MG63 (cell line): ENCODE measurements at places on chromosomes 6 and 20.

GRCh38 chr6:117591405-117591804 lies 10.9 kb downstream of the GOPC start:
- DNase-seq: no peak

DNA sequence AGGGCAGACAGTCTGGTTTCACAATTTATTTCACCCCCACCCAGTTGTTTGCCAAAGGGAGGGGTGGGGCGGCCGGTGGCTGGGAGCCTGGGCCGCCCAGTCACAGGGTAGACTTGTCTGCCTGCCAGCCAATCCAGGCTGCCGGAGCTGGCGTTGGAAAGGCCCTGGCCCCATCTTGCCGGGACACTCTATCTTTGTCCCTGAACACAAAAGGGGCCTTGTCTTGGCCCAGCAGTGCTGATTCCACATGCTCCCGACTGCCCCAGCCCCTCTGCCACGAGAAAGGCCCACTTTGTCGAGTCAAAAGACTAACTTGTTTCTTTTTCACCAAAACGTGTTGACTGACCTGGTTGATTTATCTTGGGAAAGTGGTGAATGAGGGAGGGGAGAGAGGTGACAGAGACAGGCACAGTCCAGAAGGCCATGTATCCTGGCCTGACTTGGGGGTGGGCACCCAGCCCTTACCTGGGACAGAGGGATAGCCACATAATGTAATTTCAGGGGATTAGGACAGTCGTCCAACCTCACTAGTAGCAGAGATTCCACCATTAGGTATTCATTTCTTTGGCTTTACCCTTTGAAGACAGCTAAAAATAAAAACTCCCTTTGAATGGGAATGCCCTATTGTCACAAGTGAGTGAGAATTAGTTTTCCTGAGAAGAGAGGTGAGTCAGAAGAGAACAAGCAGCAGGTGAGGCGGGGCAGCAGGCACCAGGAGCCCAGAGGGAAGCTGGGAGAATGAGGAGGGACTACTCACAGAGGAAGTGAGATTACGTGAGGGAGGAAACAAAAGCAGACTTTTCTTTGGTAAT lies 67.0 kb upstream of the SIRPA start:
- DNase-seq: no peak

DNA sequence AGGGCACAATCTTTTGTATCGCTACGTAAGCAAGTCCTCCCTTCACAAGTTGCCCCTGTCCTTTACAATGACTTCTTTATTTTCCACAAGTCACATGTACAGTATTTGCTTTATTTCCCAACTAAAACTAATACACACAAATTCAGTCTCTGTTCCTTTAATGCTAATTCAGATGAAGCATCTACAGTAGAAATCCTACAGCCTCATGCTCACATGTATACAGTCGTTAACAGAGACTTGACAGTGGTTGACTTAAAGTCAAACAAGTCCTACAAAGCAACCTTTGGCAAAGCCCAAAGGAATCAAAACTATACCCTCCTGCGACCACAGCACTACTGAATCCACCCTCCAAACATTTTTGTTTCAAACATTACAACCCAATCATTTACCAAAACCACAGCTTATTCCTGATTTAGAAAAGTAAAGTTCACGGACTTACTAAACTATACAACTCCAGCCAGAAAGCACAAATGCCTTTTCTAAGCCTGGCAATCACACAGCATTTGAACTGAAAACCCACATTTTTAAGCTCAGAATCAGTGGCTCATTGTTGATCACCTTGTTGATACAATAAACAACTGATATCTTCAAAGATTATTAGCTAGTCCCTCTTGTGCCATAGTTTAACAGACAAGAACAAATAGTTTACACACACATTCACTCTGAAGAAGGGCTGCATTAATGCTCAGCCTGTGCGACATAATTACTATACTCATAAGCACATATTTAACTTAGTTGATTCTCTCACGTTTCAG lies 70.9 kb upstream of the NHSL1 start:
- no peak for DNase-seq

DNA sequence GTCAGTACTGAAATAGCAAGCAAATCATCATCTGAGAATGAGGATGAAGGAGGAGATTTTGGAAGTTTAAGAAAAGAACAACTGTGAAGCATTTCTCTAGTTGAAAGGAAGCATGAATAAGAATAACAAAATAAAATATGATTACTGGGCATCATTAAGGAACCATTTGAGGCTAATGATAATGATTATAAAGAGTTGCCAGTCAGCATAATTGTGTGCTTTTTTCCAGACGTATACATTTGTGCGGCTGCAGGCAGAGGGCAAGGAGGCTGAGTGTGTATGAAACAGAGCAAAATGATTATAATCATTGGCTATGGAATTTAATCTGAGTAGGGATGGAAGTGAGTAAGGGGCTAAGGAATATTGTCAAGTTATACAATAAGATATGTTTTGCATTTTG lies 218.7 kb upstream of the FUT9 start:
- DNase-seq: no peak

DNA sequence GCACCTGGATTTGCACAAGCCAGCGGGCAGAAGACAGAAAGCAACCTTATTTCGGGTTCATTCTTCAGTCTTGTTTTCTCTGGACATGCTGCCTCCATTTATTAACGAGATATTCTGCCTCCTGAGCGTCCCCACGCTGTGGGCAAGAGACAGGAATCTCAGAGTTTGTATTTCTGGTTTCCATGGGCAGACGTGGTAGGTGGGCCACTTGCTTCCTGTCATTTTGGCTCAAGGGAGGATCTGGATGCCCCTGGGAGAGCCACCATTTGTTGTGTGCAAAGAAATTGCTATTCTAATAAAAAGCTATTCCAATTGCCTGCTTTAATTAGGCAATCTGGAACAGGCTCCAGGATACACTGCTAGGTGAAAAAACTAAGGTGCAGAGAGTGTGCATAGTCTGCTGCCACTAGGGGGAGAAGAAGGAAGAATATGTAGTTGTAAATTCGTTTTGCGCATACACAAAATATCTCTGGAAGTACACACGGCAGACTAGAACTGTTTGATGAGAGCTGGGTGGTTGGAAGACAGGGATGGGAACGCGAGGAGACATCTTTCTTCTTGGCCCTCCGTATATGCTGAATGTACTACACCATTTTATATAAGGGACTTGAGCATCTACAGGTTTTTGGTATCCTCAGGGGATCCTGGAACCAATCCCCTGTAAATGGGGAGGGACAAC lies 30.1 kb upstream of the SLC16A10 start:
- DNase-seq: peak; percentile 5

DNA sequence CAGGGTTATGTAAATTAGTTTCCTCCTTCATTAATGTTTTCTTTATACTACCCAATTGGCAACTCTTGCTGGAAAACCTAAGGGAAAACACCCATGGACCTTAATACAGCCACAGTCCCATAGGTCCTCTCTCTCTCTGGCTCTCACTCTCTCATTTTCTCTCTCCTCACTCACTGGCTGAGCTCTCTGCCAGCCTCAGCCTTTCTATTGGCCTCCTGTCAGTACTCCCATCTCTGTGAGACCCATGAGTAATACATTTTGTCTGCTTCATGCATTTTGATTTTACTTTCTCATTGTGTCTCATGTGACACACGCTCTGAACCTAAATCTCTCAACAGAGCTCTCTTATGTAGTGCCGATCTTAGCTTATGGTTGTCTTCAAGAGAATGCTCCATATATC lies 907.5 kb downstream of the C6orf118 start:
- DNase-seq: no peak

DNA sequence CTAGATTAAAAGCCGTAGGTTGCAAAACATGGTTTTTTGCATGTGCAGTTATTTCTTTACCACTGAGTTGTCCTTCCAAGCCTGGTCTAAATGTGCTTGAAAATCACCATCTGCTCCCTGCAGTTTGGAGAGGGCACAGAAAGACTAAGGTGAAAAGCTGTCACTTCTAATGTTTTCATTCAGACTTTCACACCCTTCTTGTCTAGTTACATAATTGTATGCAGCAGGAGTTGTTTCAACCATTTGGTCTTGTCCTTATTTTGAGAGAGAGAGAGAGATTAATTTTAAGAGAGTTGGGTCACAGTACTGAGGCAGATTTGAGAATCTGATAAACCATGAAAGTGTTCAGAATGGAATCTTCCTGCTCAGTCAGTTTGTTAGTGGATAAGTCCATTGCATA lies 82.5 kb downstream of the ARID1B start:
- no peak for DNase-seq

DNA sequence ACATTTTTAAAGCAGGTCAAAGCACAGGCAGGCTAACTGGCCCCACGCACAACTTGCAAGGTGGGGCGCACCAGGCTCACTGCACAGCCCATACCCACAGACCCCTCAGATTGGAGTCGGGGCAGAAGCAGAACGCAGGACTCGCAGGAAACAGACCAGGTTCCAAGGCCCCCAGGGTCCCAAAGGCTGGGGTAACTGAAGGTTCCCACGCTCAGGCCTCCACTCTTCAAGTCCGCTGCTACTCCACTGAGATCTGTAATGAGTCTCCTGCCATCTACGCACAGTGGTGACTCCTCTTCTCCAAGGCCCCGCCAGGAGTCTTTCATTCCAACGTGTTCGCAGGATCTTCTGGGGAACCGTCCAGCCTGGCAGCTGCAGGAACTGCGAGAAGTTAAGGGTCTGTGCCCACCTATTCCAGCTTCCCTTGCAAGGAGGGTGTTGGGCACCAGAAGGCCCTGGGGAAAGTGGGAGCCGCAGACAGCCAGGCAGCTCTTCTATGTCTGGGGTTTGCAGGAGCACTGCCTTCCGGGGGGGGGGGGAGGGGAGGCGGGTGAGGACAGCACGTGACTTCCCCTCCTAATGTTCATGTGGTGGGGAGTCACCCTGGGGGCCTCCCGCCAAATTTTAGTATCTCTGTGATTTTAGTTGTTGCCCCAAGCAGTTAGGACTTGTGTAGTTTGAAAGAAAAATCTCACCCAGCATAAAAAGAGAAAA lies 2.0 kb upstream of the TAF4 start:
- DNase-seq: no peak

DNA sequence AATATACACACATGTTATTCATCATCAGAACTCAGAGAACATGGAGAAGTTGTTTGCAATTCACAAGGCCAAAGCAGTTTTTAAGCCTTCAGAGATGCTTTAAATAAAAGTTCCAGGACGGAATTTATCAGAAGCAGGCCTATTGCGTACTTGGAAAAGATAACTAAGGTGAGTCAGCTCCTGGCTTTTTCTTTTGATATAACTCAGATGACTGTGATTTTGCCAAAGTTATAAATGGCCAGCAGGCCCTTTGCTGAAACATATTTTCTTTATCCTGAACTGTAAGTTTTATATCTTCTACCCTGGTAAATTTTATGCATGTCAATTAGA lies 55.0 kb upstream of the PLCB1 start:
- no peak for DNase-seq

- no peak for DNase-seq
These were observed 7.4 kb downstream of the BCAS4 start for GRCh38 chr20:50802289-50802688.

GRCh38 chr6:25899123-25899522 lies 25.1 kb upstream of the SLC17A3 start:
- no peak for DNase-seq

DNA sequence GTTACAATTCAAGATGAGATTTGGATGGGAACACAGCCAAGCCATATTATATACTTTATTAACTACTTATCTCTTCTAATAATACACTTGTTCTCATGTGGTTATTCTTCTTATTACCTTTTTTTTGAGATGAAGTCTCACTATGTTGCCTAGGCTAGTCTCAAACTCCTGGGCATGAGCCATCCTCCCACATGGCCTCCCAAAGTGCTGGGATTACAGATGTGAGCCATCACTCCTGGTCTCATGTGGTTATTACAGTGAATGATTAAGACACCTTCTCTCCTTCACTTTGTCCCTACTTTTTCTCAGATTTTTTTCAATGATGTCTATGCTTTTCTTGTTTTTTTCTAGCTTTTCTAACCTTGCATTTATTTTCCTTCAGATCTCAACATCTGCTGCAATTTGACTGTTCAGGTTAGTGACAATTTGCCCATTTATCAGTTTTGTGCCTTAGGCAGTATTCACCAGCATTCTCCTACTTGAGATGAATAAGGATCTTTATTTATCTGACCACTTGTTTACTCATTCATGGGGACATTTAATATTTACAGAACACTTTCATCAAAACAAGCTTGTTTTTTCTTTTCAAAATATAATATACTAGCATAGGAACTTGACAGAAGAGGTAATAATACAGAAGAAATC lies 105.7 kb downstream of the SLC16A10 start:
- no peak for DNase-seq

DNA sequence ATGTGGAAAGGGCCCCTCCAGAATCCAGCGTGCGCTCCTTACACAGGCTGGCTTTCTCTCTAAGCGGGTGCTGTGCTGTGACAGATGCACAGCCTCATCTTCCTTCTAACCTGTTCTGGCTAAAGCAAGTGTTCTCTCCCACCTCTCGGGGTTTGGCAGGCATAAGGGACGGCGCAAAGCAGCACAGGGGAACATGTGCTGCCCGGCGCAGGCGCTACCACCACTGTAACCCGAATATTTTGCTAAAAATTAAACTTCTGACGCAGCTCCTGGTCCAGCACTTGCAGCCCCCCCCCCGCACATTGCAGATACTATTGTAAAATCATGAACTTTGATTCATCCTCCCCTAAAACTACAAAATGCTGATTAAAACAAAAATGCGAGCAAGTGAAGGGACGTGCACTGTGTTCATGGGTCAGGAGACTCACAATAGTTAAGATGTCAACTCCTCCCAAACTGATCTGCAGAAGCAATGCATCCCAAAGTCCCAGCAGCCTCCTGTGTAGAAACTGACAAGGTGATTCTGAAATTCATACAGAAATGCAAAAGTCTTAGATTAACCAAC lies 43.0 kb downstream of the TAF4 start:
- no peak for DNase-seq

DNA sequence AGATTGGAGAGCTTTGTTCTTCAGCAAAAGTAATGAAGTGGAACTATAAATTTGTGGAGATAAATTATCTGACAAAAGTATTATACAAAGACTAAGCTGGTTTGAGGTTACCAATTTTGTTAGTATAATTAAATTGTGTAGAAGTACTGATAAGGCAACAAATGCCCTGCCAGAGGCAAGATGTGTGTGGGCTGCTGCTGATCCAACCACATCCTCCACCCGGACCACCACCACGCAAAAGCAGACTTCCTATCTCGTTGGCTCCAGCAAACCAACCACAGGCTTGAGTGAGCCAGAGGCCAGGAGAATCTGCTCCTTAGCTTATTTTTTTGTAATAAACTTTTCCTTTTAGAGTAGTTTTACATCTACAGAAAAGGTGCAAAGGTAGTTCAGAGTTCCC lies 1.1 kb upstream of the MYLK4 start:
- DNase-seq: no peak

DNA sequence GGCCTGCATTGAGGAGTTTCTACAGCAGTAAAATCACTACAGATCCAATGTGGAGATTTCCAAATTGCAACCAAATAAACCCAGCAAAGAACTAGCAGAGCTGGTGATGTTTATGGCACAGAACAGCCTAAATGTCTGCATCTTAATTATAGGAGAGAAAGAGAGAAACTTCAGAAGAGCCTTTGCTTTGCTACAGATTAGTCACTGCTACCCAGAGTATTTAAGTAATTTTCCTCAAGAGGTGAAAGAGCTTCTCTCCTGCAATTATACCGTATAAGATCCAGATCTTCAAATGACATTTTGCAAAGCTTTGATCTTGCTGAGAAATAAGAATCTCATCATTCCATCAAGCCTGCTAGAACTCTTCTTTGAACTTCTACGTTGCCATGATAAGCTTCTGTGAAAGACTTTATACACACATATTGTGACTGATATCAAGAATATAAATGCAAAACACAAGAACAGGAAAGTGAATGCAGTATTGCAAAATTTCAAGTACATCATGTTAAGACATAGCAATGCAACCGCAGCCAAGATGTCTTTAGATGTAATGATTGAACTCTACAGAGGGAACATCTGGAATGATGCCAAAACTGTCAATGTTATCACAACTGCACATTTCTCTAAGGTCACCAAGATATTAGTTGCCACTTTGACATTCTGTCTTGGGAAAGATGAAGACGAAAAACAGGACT lies 48.0 kb downstream of the MKKS start:
- DNase-seq: no peak
